Cortex of kidney (tissue), 1 donor: ENCODE measurements at places on chromosomes 12 and 14.

DNA sequence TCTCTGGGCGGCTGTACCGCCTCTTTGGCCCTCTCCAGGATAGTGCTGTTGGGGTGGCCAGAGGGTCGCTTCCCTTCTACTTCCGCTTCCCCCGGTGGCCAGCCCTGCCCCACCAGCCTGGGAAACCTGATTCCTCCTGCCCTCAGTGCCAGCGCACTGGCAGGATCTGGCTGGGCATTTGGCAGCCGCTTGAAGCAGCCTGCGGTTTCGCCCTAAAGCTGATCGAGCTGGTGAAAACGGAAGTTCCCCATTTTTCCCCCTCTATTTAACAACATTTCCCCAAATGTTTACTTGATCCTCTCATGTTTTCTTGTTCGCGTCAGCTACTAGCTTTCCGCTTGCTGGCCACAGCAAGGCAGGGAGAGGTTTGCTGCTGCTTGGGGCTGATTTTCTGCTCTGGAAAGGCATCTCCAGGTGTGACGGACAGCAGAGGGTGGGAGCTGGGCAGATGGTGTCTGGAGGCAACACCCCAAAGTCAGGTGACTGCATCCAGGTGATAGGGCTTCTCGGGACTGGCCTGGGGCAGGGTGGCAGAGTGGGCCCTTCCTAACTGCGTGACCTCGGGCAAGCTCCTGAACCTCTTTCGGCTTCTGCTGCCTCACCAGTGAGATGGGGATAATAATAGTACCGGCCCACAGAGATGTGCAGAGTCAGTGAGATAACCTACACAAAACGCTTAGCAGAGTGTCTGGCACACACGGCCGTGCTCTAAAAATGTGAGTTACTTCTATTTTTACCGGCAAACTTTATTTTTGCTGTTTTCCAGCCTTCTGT is 53.1 kb downstream of the TSPAN9 start:
- DNase-seq, result no peak

- DNase-seq, result no peak
These were observed 3.2 kb downstream of the TDRD9 start for GRCh38 chr14:103931422-103931821.

DNA sequence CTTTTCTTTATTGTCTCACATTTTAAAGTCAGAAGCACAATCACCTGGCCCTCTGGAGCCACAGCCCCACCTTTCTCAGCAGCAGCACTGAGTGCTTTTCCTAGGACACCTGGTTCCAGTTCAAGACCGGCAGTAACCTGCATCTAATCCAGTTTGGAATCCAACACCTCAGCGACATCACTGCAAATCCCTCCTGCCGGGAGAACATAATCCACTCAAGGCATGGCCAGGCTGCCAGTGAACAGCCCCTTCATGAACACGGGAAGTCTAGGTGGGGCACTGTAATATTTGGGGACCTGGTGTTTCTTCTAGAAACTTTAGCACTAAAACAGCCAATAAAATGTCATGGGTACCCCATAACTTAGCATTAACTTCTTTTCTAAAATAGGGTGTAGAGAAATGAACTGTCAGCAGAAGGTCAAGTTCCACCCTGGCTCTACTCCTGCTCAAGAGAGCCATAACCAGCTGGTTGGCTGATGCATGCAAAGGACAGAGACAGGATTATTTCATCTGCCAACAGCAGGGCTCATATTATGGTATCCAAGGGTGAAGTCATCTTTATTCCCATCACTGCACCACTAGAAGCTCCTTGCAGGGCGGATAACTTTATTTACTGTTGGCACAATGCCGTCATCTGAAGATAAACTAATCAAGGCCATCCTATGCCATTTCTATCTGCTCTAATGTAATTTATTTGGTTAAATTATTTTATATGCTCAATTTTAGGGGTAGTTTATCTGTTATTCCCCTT is 76.7 kb downstream of the TTC7B start:
- no peak for DNase-seq

DNA sequence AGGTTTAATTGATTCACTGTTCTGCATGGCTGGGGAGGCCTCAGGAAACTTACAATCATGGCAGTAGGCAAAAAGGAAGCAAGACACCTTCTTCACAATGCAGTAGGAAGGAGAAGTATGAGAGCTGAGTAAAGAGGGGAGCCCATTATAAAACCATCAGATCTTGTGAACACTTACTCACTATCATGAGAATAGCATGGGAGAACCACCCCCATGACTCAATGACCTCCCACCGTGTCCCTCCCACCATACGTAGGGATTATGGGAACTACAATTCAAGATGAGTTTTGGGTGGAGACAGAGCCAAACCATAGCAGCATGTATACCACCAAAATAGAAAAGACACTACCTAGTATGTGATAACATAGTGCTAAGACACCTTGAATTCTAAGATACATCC is 2.9 kb upstream of the HMGA2 start:
- no peak for DNase-seq

DNA sequence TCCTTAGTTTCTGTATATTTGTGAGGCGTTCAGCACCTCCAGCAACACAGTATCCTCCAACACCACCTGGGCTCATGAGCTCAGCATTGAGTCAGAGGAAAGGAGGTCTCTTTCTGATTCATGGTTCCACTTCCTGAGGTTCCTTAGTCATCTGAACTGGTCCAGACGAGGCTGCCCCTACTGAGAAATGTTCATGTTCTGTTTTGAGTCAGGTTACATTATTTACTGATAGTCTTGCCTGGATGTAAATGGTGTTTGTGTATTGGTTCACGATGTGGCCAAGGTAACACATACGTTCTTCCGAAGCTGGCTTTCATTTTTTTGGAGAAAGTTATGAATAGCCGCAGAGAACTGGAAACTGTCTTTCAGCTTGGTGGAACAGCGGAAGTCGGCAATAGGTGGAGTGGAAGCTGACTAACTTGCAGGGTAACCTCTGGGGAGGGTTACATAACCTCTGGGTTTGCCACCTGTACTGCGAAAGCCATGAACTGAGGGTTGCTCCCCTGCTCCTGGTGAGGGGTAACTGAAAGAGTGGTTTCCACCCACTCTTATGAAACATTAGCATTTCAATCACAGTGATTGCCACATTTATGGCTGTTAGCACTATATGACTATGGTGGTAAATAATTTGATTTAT is 42.2 kb upstream of the MANSC4 start:
- no peak for DNase-seq

GRCh38 chr14:91754185-91754584 is 22.3 kb upstream of the CATSPERB start:
- DNase-seq, result no peak

DNA sequence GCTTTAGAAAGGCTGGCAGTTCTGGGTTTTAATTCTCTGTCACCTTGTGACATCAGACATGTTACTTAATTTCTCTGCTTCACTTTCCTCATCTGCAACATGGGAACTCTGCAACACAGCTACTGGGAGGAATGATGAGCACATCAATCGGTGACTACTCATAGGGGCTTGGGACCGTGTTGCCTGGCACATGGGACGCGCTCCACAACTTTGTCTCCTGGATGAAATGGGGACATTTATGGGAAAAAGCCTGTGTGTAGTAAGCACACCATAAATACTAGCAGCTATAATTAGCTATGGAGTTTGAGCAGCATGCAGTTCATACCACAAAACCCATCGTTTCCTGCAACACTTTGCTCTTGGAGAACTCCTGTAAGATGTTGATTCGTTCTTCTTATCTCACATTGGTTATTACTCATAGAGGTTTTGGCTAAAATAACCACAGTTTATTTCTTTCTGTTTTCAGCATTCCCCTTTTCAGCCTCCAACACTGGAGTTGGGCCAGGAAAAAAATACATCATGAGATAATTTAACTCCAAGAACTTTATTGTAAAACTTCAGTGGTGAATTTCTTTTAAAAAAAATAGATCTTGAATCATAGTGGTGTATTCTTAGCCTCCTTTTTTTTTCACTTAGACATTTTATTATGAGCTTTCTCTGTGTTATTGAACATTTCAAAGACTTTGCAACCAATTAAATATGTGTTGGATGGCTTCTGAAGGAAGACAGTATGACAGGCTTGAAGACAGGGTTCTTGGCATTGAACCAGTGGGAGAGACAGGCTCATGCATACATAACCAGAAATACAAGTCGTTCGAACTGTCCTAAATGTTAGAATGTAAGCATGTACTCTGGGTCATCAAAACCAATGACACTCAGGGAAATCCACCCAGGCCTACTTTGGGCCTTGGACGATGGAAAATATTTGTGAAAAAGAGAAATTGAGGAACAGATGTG is 72.7 kb downstream of the RIN3 start:
- DNase-seq, result no peak

DNA sequence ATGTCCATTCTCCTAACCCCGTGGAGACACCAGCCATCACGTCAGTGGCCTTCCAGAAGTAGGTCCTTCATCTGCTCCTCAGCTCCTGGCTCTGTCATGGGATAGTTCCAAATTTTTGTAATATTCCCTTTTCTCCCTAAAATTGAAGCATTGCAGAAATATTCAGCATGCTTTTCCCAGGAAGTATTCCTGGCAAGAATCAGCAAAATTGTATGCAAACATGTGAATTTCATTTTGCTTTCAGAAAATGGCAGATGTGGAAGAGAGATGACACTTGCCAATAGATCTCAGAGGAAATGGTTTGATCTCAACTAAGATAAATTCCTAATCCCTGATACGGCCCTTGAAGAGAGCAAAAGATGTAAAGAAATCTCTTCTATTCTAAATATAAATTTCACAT is 298.9 kb downstream of the ITPR2 start:
- no peak for DNase-seq

- DNase-seq, result no peak
These were observed 62.8 kb downstream of the PPP2R5C start for GRCh38 chr14:101824339-101824727.

GRCh38 chr12:113162102-113163029 is 12.8 kb downstream of the CFAP73 start:
- DNase-seq, result no peak

DNA sequence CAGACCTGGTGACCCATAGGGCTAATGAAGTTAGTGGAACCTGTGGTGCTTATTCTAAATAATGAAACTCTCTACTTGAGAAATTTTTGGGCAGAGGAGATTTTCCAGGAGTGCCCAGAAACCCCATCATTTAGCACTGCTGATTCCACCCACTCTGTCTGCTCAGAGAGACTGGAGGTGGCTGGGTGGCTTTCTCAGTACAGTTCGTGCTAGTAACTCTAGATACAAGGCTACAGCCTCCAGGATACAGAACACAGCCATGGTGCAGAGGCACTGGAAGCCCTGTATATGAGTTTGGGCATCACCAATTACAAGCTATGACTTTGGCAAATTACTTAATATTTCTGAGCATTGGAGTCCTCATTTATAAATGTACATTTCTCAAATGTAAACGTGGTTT is 32.4 kb downstream of the CCDC177 start:
- DNase-seq, result no peak

DNA sequence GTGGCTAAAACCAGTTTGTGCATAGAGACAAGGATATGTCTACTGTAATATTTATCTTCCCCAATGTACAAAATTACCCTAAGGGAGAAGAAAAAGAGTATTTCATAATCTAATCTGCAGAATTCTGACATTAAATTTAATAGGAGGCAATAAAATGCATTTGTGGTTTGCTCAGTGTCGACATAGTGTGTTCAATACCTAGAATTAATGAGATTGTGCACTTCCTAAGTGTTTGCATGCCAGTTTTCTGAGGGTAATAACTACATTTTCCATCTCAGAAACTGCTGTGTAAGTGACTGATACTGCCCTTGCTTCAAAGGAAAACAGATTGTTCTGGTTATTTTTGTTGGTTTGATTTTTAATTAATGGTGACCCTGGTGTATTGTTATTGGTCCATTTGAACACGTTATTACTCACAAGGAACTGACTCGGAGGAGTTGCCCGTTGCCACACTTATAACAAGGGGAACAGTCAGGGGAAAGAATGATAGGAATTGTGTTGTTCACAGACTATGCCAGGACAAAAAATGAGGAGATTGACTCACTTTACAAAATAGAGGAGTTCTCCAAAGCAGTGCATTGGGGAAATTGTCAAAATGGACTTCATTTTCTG is 960.3 kb upstream of the TMEM132C start:
- DNase-seq, result no peak

GRCh38 chr12:26116829-26117715 is 7.8 kb downstream of the BHLHE41 start:
- no peak for DNase-seq

DNA sequence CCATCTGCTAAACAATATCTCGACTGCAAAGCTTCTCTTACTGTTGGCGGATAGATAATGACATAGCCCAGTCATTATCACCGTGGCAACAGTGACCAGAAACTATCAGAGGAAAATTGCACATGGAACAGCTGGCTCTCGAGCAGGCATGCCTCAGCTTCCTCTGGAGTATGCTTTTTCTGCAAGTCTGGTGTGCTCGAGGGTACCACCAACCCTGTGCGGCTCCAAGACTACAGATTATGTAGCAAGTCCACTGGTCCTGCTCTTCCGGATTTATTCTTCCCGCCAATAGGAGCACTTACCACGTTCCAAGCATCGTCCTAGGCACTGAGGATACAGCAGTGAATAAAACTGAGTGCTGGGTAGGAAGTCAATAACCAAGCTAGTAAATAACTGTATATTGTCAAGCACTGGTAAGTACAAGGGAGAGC is 1.4 kb upstream of the GLRX5 start:
- no peak for DNase-seq

- DNase-seq, result no peak
These were observed 27.6 kb downstream of the WASHC3 start for GRCh38 chr12:102033991-102034745.

DNA sequence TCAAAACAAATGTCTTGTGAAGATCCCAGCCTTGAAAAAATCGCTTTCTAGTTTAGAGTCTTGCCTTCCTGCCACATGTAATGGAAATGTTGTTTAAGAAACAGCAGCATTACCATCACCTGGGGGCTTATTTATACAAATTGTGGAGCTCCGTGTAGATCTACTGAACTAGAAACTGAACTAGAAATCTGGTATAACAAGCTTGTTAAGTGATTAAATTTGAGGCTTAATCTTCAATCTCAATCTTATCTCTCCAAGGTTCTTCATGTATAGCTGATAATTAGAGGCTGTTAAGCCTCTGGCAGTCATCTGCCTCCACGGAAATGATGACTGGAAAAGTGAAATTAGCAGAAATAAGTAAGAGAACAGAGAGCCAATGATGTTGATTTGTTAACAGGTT is 92.0 kb upstream of the FGD4 start:
- DNase-seq, result no peak

GRCh38 chr14:79037593-79037992 is 867.4 kb downstream of the NRXN3 start:
- no peak for DNase-seq

- no peak for DNase-seq
These were observed 415.0 kb upstream of the FBXO33 start for GRCh38 chr14:39847194-39847593.
